EL (cell line): ENCODE measurements at places on chromosomes 3 and 15.

DNA sequence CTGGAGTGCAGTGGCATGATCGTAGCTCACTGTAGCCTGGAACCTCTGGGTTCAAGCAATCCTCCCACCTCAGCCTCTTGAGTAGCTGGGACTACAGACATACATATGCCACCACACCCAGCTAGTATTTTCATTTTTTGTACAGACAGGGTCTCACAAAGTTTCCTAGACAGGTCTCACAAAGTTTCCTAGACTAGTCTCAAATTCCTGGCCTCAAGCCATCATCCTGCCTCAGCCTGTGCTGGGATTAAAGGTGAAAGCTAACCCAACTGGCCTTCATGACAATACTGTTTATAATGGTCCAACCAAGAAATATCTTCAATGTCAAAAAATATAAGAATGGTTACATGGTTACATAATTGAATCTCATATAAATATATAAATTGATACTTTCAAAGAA lies 24.0 kb downstream of the GPR176 start:
- no peak for DNase-seq

GRCh38 chr3:183253528-183254486 lies 754 bp downstream of the B3GNT5 start:
- DNase-seq = peak; percentile 42

- no peak for DNase-seq
Measured at GRCh38 chr15:78402061-78402610, 35.9 kb upstream of the IREB2 start.

- DNase-seq = no peak
Measured at GRCh38 chr15:80773792-80774352, 5.3 kb upstream of the CEMIP start.

DNA sequence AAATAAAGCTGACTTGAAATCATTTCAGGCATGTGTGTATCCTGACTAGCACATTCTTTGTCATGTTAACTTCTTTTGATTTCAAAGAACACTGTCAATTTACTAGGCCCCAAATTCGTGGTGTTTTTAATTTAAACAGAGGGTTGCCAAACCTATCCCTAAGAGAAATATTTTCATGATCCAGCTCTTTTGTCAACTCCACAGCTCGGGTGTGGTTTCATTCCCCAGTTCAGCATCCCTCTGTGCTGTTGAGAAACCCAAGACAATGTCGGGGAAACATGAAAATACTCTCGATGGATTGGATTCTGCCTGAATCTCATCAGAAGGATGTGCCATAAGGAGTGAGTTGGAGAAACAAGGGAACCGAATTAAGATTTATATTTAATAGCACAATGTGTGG lies 84.4 kb upstream of the PHLDB2 start:
- no peak for DNase-seq

- DNase-seq = no peak
Measured at GRCh38 chr15:57662091-57662744, 44.3 kb upstream of the POLR2M start.

GRCh38 chr15:73575636-73576247 lies 57.4 kb downstream of the NPTN start:
- DNase-seq = peak; percentile 9

DNA sequence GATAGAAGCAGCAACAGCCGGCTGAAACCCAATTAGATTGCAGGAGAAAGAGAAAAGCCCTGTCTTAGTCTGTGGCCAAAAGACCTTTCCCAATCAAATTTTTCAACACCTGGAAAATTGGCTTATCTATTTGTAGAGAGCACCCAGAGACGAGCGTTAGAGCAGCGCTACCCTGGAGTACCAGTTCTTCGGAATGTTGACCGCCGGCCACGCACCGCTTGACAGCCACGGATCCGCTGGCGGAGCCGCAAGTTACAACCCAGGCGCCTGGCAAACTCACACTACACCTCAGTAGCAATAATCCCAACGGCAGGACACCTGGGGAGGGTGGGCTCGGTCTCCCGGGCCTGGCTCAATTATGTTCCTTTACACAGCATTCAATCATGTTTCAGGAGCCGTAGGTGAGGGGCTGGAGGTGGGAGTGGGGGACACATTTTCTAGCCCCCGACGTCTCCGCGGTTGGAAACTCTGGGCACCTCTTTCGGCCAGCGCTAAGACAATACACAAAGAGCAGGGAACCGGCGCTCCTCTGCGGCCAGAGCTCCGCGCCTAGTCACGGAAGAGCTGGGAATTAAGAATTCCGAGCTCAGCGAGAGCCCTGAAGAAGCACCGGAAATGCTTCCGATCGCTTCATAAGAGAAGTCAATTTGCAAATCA lies 1.2 kb downstream of the MB21D2 start:
- DNase-seq = peak; percentile 54

DNA sequence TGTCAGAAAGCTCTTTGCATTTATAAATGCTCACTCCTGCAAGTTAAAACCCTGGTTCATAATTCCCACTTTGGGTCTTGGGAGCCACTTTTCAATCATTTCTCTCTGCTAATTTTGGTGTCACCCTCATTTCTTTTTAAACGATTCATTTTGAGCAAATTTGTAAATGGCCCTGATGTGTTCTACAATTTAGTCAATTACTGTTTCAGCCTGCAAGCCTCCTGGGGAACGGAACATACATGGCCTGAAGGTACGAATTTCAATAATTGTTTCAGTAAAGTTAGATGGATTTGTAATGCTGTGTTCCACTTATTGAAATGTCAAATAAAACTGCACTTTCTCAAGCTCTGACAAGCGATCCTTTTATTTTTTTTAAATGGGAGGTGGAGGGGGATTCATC lies 43.2 kb downstream of the MAP2K5 start:
- DNase-seq = no peak

- no peak for DNase-seq
Measured at GRCh38 chr3:100941451-100941850, 51.8 kb downstream of the ABI3BP start.

DNA sequence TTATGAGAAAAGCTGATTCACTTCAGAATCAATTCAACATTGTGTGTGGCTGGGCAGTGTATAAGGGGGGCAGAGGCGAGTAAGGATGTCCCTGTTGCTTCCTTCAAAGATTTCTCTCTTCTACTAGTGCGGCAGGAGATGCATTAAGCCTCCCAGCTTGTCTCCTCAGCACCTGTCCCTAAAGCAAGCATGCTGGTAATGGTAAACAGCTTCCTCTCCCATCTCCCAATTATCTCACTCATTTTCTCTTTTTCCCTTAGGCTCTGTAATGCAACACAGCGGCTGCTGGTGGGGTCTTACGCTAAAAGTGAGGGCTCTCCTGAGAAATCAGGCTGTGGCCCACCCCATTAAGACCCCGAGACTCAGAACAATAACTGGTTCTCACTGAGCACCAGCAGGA lies 306.4 kb upstream of the ROPN1 start:
- DNase-seq = no peak

GRCh38 chr15:99432271-99433025 lies 133.3 kb upstream of the MEF2A start:
- no peak for DNase-seq

DNA sequence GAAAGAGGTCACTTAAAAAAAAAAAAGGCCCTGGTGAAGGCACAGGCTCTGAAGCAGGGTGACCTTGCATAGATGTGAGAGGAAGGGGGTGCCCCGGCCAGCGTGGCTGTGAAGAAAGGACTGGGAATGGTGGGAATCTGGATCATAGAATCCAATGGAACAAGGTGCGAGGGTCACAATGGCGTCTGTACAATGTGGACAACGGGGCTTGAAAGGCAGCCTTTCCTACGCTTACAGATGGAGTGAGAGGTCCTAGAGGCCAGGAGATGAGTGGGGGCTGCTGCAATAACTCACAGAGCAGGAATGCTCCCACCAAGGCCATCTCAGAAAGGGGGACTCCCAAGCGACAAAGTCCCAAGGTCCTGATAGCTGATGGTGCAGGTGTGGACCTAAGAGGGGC lies 162.2 kb downstream of the ATP10A start:
- no peak for DNase-seq

- peak; percentile 16 for DNase-seq
Measured at GRCh38 chr3:45343947-45344346, 44.4 kb upstream of the LARS2 start.

- DNase-seq = no peak
Measured at GRCh38 chr15:42729409-42729808, 7.5 kb downstream of the CDAN1 start.

GRCh38 chr3:117080872-117081271 lies 371.3 kb downstream of the TUSC7 start:
- DNase-seq = no peak

GRCh38 chr15:50298340-50298739 lies 32.8 kb upstream of the HDC start:
- DNase-seq = no peak

DNA sequence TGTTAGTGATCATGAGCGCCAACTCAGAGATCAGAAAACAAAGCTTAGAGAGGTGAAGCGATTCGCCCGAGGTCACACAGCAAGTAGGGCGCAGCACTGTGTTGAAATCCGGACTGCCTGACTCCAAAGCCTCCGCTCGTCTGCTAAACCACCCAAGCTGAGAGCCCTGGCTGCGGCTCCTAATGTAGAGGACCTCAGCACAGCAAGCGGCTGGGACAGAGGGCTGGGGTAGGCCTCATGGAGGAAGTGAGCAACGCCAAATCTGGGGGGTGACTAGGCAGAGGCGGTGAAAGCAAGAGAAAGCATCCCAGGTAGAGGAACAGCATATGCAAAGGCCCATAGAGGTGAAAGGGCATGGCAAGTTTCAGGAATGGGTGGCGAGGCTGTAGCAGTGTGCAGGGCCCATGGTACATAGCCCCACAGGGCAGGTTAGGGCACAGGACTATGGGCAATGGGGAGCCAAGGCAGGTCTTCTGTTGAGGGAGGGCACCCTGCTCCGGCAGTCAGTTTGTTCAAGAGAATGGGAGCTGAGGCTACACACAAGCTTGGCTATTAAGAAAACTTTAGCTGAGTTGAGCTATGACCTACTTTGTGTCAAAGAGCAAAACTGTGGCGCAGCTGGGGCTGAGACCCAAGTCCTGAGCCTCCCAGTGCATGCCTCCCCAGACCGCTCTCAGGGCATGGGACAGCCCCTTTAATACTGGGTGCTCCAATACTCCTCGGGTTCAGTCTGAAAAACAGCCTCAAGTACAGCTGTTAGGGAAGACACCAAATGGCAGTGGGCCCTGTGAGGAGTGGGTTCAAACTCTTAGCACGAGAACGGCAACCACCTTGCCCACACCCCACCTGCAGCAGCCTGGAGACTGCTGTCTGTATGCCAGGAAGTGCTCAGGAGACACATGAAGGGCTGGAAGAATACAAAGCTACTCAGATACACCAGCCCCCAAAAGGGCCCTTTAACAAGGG lies 988 bp upstream of the CFAP92 start:
- no peak for DNase-seq

GRCh38 chr15:41042851-41043250 lies 73.2 kb downstream of the INO80 start:
- no peak for DNase-seq

DNA sequence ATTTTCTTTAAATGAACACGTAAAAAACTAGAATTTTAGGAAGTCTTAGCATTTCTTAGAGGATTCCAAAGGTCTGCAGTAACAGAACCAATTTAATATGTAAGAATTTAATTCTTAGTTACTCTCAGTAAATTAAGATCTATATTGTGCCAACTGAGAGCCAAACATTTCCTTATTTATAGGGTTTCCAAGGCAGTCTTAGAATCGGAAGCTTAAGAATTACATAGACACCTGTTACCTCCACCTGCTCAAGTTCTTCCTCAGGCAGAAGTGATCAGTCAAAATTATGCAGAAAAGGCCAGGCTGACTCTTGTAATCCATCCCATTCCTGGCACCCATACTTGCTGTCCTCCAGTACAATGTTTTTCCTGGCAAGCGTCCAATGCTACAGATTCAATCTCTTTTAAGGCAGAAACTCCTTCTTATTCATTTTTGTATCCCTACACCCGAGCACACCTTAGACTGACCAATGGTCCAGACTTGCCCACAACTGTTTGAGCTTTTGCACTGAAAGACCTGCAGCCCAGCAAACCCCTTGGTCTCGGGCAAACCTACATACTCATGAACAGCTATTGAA lies 64.3 kb downstream of the NCEH1 start:
- DNase-seq = peak; percentile 67

- DNase-seq = no peak
Measured at GRCh38 chr3:30475038-30475808, 131.2 kb upstream of the TGFBR2 start.

DNA sequence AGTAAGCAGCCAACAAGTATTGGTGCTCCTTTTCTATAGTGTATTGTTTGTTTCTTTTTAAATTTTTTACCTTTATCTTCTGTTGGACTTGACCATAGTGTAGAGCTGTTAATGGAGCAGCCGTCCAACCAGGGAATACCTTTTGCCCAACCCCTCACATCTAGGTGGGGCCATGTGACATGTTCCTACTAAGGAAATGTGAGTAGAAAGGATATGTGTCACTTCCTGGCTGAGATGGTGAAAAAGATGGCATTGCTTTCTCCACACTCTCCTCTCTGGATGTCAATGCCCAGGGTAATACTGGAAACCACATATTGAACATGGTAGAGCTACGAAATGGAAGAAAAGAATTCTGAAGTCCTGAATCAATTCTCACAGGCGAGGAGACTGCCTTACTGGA lies 218.8 kb downstream of the TBL1XR1 start:
- peak; percentile 13 for DNase-seq

- no peak for DNase-seq
Measured at GRCh38 chr3:65907232-65908130, 131.2 kb downstream of the MAGI1 start.

GRCh38 chr15:54540721-54541120 lies 562.5 kb downstream of the UNC13C start:
- no peak for DNase-seq

- no peak for DNase-seq
Measured at GRCh38 chr3:175272392-175272791, 413.3 kb downstream of the NAALADL2 start.

DNA sequence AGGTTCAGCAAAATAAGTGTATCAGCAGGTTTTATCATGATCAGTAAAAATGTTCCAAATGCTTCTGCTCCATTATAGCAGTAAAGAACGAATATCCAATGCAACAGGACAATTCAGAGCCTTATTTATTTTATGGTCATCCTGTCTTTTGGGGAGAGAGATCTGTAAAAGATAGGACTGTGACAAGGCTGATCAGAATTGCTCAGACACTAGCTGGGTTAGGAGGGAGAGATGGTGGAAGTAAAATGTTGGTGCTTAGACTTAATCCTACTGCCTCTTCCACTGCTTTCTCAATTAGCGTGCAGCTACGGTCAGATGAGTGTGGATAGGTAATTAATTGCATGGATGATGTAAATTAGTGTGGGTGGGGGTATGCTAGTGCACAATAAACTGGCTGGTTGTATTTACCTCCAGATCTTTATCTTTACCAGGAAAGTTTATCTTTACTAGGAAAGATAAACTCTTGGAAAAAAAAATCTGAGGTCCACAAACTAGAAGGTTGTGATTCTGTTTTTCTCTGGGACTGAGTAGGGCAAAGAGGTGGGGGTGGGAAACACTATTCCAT lies 2.2 kb downstream of the EID1 start:
- DNase-seq = no peak
